ENCODE measurements at places on chromosomes 1 and 21.

DNA sequence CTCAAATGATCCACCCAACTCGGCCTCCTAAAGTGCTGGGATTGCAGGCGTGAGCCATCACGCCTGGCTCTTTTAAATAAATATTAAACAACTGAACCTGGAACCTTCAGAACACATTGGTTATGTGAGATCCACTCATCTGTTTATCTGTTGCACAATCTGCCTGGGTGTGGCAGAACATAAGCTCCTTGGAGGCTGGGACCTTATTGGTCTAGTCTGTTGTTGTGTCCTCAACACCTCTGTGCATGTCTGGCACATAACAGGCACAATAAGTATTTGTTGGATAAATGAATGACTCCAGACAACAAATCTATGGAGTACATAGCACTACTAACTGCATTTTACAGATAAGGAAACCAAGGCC is 4.1 kb upstream of the NBL1 start:
- peak; percentile 74 for DNase-seq

DNA sequence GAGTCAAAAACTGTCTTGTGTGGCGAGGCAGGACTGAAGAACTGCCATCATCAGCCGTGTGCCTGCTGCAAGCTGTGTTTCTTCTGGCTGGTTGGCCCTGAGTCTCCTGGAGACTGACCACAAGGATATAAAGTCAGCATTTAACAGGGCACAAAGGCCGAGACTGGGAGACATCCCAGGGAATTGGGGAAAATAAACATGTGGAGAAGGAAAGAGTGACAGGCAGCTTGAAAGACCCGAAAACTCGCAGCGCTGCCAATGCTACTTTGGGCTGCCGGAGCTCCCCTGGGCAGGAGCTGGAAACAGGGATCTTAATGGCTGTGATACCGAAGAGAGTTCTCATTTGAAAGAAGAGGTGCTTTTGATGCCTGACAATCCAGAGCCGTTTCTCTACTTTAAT is 125.3 kb upstream of the HMGB4 start:
- no peak for DNase-seq

DNA sequence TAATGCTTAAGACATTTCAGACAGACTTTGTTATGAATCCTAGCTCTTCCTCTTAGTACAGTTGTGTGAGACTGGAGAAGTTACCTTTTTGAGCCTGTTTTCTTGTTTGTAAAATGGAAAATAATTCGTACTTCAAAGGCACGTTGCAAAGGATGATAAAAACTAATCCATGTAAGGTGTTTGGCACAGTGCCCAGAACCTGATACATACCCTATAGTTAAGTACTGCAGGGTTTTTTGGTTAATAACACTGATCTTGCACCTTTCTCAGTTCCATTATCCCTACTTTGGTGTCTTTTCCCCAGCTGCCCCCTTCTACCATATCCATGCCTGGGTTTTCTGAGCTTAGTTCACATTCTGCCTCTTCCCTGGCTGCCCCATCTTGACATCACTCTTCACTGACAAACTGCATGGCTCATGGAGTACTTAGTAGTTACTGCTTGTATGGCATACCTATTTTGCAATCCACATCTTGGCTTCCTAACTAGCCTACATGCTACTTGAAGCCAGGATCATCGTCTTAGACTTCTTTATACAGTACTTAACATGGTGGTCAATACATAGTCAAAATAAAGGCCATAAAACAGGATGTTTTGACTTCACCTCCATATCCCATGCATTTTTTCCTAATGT is 10.1 kb downstream of the CCDC185 start:
- DNase-seq: peak; percentile 46

GRCh38 chr21:32206631-32207405 is 72.0 kb downstream of the MIS18A start:
- DNase-seq: no peak

DNA sequence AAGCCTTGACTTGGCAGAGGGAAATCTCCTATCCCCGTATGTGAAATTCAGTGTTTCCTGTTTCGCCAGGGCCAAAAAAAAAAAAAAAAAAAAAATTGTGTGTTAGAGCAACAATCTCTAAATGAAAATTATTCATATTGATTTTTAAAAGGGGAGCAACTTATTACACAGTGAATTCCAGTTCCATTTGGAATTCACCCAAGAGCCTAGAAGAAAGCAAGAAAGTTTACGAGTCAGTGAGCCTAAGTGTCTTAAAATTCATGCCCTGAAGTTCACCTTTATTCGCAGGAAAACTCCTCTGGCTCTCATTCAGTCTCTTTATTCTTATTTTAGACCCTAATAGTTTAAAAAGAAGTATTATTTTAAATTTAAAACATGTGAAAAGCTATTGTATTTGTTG is 42.1 kb upstream of the HUNK start:
- DNase-seq: no peak

- peak; percentile 30 for DNase-seq
Measured at GRCh38 chr1:121519042-121519755, 334.4 kb downstream of the SRGAP2C start.

DNA sequence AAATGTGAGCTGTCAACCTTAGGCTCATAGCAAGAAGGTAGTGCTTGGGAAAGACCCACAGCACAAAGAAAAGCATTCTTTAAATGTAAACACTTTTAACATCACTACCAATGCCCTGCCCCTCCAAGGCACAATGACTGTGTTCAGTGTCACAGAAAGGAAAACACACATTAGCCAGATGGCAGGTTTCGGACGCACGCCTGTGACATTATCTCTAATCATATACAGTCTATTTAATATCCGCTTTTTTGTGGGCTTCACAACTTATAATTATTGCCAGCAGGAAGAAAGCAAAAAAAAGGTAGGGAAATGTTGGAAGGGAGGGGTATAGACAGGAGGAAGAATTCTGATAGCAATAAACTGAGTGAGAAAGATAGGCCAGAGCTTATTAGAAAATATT is 112.4 kb upstream of the BEND5 start:
- no peak for DNase-seq

- DNase-seq: no peak
Measured at GRCh38 chr1:176551146-176551545, 88.2 kb downstream of the PAPPA2 start.

GRCh38 chr1:212760126-212760823 is 31.3 kb downstream of the NSL1 start:
- no peak for DNase-seq

DNA sequence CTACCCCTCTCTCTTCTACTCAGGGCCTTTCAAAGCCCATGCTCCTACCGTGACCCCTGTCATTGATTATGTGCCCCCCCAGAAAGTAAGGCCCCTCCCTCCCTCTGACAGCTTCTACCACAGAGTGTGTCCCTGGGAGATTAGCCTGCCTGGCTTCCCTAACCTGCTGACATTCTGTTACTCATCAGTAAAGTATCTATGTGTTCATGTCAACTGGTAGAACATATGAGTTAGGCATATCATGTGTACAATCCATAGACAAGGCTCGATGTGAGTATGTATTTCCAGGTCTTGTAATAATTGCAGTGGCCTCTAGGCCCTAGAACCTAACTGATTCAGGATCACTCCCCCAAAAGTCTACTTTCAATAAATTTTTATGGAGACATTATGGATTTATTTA is 120.0 kb downstream of the GIPC2 start:
- DNase-seq: peak; percentile 58

GRCh38 chr21:37855647-37856625 is 60.3 kb downstream of the KCNJ6 start:
- no peak for DNase-seq

- DNase-seq: peak; percentile 59
Measured at GRCh38 chr1:56798053-56798471, 21.1 kb downstream of the FYB2 start.

- no peak for DNase-seq
Measured at GRCh38 chr1:233082778-233083550, 132.6 kb downstream of the NTPCR start.

- no peak for DNase-seq
Measured at GRCh38 chr1:37601441-37601840, 5.7 kb upstream of the GNL2 start.

- DNase-seq: no peak
Measured at GRCh38 chr1:55211863-55212262, 3.3 kb downstream of the USP24 start.

DNA sequence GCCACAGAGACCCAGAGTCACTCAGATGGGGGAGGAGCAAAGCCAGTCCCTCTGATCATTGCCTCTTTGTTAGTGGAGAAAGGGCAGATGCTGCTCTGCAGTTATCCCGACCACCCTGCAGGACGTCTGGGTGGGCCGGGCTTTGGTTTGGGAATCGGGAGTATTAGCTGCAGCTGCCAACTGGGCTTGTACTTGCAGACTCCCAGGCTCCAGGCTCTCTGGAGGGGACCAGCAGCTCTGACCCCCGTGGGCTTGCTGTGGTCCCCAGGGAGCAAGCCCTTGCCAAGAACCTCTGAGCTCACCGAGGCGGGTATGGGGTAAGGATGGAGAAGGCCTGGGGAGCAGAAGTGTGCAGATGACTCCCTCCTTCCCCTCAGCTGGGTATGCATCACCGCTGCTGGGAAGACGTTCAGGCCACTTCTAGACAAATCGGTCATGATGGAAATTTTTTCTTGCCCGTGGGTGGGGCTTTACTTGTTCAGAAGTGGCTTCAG is 21.6 kb downstream of the MAPKAPK2 start:
- no peak for DNase-seq

DNA sequence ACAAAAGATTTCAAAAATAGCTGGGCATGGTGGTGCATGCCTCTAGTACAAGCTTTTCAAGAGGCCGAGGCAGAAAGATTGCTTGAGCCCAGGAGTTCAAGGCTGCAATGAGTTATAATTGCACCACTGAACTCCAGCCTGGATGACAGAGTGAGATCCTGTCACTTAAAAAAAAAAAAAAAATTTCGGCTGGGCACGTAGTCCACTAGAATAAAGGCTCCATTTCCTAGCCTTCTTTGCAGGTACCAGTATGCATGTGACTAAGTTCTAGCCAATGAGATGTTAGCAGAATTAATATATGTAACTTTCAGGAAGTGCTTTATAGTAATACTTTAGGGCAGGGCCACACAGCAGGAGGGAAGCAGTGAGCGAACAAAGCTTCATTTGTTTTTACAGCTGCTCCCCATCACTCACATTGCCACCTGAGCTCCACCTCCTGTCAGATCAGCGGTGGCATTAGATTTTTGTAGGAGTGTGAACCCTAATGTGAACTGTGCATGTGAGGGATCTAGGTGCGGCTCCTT is 28.8 kb upstream of the SYDE2 start:
- DNase-seq: no peak

- DNase-seq: no peak
Measured at GRCh38 chr1:60622486-60622885, 459.9 kb upstream of the NFIA start.

DNA sequence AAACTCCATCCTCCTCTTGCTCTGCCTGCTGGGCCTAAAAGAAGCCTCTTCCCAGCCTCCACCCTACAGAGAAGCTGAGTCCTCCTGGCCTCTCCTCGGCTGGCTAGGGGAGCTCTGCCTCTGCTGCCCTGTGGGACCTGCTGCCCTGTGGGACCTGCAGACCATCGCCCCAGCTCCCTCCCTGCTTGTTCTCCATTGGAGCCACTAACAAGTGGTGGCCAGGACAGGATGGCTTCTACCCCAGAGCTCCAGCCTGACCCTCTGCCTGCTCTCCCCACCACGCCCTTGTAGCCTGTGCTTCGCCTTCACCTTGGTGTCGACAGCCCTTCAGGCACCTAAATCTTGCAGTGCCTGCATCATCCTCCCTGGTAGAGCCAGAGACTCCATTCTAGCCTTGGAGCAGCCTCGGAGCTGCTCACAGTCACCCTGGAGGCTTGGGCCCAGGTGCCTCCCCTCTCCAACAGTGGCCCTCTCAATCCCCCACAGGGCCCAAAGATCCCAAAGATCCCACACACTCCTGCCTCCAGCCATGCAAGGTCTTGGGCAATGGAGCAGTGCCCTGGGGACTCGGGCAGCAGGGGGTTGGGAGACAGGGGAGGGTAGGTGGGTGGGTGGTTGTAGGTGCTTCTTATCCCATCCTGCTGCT is 3.0 kb downstream of the EPS8L3 start:
- no peak for DNase-seq

DNA sequence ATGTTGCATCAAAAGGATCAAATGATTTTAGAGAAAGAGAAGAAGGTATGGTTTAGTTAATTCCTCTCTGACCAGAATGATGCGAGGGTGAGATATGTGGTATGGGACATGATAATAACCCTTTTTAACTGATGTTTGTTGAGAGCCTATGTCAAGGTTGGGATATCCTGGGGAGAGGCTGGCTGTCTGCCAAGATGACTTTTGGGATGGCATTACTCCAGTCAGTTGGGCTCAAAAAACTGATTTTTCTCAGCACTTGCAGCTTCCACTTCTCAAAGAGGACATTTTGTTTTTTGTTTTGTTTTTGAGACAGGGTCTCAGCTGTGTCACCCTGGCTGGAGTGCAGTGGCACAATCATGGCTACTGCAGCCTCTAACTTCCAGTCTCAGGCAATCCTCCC is 17.7 kb upstream of the STX12 start:
- DNase-seq: no peak

DNA sequence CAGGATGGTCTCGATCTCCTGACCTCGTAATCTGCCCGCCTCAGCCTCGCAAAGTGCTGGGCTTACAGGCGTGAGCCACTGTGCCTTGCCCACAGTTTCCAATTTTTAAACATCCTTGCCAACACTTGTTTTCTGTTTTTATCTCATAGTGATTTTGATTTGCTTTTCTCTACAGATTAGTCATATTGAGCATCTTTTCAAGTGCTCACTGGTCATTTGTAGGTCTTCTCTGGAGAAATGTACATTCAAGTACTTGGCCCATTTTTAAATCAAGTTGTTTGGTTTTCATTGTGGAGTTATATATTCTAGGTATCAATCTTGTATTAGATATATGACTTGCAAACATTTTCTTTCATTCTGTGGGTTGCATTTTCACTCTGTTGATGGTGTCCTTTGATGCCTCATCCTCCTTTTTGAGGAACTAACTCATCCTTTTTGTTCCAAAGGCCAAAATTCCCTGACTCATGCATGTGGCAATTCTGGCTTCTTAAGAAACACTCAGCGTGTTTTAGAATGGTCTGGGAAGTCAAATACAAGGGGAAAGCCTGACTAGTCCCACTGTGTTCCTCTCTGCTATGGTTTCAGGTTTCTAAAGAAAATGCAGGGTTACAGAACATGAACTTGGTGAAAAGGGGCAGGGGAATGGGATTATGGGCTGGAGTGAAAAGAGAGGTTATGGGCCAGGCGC is 37.3 kb downstream of the PTAFR start:
- no peak for DNase-seq

GRCh38 chr1:29002792-29003191 is 88.4 kb downstream of the EPB41 start:
- DNase-seq: peak; percentile 41

DNA sequence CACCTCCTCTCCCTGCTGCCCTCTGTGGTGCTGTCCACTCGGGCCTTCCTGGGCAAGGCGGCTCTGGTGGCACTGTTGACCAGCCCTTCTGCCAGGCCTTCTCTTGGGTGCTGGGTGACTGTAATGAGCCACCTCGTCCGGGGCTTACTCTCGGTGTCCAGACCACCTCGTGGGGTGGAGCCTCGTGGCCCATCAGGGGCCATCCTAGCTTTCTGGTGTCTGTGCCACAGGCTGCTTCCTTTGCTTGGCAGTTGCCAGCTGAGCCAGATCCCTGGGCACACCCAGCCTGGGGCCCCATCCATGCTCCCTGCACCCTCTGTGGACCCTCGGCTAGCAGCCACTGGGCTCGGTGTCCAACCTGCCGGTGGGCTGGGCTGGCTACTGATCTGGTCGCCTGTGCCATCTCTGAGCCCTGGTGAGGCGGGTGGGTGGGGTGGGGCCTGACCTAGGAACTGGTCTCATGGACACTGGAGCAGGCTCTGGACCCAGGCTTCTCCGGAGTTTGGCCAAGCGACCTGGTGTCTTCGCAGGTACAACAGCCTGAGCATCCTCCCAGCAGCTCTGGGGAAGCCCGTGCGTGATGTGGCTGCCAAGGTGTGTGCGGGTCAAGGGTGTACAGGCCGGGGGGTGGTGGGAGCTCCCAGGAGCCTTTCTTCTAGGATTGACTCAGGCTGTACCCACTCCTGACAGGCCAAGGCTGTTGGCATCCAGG is 1.4 kb downstream of the PRXL2B start:
- no peak for DNase-seq
